Testis (tissue), 5 donors: ENCODE measurements at places on chromosomes 4 and X.
A peak's percentile ranks its signal among the peaks of the same experiment; 100 is the strongest.

GRCh38 chrX:6941041-6941440, 206.5 kb upstream of the STS start:
- DNase-seq, result no peak

DNA sequence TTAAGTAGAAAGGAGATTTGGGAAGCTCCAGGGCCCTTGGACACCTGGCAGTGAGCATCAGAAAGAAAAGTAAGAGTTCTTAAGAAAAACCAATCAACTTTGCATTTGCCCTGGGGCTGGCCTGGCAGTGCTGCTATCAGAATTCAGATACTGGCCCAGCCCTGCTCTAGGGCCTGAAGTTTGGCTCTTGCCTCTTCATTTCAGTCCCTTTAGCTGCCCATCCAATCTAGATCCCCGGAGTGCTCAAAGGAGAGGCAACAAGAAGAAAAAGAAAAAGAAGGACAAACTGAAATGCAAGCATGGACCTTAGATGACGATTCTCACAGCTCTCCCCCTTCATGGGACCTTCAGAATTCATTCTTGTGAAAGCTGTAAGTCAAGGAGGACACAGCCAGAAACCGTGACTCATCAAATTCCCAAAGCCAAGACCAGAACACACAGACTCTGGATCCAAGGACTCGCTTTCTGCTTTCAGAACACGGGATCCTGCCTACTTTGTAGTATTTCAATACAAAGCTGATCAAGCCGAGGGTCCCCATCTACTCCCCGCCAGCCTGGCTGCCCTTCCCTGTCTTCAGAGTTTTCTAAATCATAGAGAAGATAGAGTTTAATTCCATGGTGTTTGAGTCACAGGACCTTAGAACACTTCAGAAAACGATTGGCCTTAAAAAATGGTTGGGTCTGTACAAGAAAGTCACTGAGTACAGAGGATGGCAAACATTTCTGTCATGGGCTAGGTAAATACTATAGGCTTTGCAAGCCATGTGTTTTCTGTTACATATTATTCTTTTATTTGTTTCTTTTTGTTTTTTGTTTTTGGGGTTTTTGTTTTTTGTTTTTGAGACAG, 103.7 kb downstream of the RBM47 start:
- peak; percentile 64 for DNase-seq

DNA sequence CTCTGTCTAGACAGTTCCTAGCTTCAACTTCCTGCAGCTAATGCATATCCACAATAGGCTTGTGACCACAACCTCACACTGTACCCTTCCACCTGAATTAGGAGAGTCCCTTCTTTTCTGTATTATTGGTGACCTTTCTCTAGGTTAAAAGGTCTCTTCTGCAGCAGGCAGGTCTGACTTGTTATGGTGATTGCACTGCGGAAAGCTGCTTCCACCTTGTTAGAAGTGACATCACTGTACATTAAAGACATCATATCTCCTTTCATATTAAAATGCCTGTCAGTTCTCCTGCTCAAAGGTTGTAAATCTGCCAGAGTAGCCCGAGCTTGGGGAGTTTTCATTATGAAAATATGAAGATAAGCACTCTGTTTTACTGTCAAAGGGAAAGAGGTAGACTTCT, 21.5 kb upstream of the LSM6 start:
- no peak for DNase-seq

DNA sequence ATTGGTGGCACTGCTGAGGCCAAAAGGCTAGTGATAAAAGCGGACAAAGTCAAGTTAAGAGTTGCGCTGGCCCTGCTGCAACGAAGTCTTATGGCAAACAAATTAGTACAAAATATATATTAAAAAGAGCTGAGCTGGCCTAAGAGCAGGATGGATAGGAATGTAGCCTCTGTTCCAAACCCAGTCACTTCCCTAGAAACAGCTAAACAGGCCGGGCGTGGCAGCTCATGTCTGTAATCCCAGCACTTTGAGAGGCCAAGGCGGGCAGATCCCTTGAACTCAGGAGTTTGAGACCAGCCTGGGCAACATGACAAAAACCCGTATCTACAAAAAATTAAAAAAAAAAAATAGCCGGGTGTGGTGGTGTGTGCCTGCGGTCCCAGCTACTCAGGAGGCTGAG, 32.4 kb upstream of the UGDH start:
- no peak for DNase-seq

GRCh38 chr4:95985791-95986550, 146.1 kb downstream of the PDHA2 start:
- DNase-seq, result no peak

GRCh38 chr4:84847978-84848377, 118.5 kb downstream of the WDFY3 start:
- DNase-seq, result no peak

DNA sequence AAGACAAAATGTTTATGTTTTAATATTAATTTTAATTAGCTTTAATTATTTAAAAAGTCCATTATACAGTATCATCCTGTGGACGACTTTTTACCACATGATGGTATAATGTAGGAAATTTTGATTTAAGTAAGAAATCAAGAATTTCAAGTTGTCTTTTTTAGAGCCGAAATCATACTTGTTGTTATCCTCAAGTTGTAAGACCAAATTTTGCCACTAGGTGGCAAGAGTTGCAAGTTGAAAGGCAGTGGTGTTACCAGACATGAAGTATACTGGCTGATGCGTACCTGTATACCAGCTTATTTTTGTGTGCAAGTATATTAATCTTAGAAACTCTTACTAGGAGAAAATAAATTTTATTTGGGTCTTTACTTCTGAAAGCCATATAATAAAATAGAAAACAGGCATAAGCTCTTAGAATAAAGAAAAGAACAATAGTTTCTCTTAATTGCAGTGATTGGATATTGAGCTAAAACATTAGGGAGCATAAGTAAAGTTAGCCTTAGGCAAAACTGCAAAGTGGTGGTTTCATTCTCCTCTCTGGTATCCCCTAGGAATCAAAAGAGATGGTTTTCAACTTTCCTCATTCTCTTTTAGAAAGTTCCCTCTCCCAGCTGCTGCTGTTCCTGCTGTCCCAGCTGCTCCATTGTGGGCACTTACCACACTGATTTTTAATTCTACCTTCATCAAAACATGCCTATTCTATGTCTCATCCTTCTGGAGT, 118.0 kb upstream of the WDFY3 start:
- peak; percentile 66 for DNase-seq

DNA sequence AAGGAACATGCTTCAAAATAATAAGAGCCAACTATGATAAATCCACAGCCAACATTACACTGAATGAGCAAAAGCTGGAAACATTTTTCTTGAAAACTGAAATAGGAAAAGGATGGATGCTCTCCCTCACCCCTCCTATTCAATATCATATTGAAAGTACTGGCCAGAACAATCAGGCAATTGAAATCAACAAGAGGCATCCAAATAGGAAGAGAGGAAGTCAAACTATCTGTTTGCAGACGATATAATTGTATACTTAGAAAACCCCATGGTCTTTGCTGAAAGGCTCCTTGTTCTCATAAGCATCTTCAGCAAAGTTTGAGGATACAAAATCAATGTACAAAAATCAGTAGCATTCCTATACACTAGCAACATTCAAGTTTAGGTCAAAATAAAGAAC, 1562.5 kb upstream of the ADGRL3 start:
- DNase-seq, result no peak

- DNase-seq, result no peak
Measured at GRCh38 chrX:68669094-68669860, 21.8 kb downstream of the STARD8 start.

GRCh38 chrX:14411326-14411725, 118.0 kb upstream of the GLRA2 start:
- no peak for DNase-seq

- no peak for DNase-seq
Measured at GRCh38 chr4:15971068-15971801, 8.3 kb upstream of the FGFBP2 start.

DNA sequence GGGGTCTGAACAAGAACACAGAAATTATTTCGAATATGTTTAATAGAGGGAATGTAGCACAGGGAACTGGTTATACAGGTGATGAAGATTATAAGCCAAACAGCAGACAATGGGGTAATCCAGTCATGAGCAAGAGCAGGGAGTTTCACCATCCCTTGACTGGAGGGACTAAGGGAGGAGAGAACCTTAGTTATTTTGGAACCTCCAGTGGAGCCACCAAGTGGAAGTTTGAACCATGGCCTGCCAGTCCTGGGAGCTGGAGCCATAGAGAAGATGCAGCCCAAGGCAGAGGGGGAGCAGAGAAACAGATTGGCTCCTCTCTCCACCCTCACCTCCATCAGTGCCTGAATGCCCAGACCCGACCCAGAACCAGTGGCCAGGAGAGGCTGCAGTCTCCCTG, 264.6 kb upstream of the RASGEF1B start:
- DNase-seq, result no peak

GRCh38 chr4:108426493-108426892, 193.9 kb upstream of the RPL34 start:
- DNase-seq, result no peak

DNA sequence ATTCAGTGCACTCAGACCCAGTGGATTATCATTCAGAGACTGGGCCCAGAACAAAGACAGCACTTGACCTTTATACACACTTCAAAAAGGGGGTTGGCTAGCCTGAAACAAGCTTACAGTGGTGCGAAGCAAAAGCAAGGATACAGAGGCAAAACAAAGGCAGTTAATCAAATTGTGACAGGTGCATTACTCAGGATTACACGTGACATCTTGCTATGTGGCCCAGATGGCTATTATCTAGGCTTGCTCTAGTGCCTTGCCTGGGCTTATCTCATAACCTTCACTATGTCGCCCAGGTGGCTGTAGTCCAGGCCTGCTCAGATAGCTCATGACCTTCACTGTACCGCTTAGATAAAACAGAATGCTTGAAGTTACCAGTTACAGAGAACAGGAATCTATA, 1092.1 kb upstream of the PRKX start:
- DNase-seq, result peak; percentile 70

- no peak for DNase-seq
Measured at GRCh38 chrX:154596290-154596929, 11.5 kb downstream of the CTAG1A start.

DNA sequence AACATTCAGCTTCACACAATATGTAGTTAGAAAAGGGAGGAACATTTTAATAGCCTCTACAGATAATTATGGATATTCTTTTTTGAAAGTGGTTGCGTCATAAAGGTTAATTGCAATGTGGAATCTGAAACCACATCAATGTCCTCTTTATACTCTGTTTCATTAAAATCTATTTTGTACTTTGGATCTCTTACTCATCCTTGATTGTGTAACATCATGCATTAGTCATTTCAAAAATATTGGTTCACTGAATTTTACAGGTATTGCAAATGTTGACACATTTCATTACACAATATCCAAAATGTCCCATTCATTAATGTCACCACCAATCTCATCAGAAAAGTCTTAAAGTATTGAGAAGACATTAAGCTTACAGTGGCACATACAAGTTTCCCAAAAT, 62.7 kb upstream of the USP9X start:
- no peak for DNase-seq

DNA sequence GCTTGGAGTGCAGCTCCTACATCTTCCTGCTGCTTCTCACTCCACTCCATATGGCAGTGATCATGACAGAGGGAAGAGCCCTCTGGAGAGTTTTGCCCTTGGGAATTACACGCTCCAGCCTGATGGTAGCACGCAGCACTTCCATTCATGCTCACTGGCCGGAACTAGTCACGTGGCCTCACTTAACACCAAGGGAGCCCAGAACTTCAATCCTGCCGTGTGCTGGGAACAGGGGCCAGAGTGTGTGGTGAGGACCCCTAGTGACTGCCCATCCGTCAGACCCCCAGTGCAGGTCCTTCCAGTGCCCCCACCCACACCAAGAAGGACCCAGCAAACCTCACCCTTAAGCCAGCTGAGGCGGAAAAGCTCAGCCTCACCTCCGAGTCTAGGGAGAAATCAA, 230.7 kb downstream of the EVC2 start:
- DNase-seq, result no peak

DNA sequence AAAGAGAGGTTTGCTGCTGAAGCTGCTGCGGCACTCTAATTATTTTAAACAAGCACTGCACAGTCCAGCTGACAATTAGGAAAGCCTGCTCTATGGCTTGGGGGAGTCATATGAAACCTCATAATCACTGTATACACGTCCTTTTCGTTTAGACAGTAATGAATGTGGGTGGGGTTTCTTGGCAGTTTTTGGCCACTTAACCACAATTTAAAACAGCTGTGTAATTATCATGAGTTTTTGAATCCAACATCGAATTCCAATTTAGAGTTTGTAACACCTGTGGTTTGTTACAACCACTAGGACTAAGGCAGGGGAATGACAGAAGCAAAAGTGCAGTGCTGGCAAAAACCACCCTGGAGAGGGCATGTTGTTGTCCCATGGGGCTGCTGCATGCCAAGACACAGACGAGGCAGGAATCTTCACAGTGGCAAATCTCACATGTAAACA, 99.5 kb downstream of the CXXC4 start:
- DNase-seq, result no peak

DNA sequence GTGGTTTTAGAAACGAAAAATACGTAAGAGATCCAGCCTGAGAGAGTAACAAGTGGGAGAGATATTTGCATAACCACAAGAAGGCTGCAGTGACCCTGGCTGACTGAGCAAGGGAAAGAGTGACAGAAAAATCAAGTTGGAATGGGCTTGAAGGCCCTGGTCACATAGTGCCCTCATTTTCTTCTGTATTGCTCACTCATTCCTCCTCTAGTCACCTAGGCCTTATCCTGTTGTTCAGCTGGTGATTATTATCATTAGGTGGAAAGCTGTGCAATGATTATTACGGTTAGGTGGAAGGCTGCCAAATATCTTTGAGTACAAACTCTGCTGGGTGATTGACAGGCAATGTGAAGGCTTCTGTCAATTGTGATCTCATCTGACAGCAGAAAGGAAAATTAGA, 2384.1 kb downstream of the PCDH7 start:
- no peak for DNase-seq

GRCh38 chr4:70728091-70728490, 6.3 kb downstream of the RUFY3 start:
- DNase-seq, result no peak

DNA sequence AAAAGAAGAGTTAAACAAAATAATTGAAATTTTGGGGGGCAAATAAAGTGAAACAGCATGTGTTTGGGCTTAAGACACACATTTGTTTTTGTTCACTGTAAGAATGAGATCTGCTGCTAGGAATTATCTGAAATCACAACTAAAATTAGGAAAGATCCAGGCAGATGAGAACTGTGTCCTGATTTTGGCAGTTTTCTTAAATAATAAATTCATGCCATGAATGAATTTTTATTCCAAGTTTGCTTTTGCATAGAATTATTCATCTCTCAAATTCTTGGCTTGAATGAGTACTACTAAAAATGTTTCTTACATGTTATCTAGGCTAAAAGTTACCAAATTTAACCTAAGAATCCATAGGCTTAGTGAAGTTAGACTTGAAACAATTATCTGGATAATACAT, 321.7 kb downstream of the ANK2 start:
- DNase-seq, result no peak
